ENCODE measurements at places on chromosomes 2 and 18.

- DNase-seq: no peak
Measured at GRCh38 chr2:88845772-88846661, 154.5 kb downstream of the RPIA start.

GRCh38 chr2:152347076-152347475 lies 12.1 kb downstream of the FMNL2 start:
- DNase-seq: no peak

DNA sequence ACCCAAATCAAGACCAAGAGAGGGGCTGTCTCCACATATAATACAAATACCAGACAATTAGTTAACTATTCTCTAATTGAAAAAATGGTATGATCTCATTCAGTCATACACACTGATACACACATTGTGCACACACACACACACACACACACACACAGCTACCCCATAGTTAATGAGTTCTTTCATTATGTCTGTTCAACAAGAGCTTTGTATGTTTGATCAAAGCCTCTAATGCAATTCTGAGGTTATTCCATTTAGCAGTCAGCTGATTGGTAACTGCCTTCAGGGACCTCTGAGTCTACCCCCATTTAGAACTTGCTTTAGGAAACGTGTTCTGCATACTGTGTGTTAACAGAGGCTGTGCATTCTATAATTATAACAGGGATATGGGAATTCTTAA lies 741.4 kb upstream of the LRRTM4 start:
- no peak for DNase-seq

DNA sequence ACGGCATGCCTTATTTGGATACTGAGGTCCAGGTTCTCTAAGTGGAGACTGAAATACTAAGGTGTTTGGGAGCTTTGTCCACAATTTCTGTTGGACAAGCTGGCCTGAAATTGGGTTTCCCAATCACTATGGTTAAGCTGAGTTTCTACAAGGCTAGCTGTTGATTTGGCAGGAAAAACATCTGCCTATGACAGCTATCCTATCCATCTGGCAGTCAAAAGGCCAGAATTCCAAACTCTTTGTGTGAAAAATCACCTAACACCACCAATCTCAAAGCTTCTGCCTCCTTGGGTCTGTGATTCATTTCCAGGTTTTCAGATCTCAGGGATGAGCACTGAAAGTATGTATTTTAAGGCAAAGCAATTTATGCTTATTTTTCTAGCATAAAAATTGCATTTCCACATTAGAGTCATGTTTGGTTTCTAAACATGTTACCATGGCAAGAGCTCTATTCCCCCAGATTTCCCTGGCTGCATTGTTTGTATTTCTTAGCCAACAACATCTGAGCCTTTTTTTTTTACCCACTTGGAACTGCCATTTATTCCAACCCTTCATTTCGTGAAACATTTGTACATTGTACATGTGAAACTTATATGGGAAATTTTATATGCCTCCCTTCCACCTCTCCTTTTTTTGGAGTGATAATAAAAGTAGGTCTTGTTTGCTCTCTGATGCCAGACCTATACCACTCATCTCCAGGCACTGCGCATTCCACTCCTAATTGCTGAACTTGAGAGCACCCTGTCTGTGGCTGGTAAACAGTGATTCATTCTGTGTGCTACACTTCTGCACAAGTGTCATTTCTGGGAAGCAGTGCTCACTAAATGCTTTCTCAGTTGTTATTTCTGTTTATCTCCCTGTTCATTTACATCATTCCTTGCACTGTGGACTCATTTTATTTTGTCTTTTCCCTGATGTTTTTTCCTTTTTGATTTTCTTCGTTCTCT lies 15.9 kb upstream of the CCDC85A start:
- DNase-seq: no peak

- no peak for DNase-seq
Measured at GRCh38 chr2:98140210-98140609, 53.2 kb downstream of the VWA3B start.

DNA sequence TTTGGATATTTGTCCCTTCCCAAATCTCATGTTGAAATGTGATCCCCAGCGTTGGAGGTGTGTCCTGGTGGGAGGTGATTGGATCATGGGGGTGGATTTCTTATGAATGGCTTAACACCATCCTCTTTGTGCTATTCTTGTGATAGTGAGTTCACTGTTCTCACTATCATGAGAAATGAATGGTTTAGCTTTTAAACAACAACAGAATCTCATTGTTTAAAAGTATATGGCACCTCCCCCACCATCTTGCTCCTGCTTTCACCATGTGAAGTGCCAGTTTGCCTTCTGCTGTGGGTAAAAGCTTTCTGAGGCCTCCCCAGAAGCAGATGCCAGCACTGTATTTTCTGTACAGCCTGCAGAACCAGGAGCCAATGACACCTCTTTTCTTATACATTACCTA lies 38.1 kb downstream of the KIAA1328 start:
- DNase-seq: no peak

DNA sequence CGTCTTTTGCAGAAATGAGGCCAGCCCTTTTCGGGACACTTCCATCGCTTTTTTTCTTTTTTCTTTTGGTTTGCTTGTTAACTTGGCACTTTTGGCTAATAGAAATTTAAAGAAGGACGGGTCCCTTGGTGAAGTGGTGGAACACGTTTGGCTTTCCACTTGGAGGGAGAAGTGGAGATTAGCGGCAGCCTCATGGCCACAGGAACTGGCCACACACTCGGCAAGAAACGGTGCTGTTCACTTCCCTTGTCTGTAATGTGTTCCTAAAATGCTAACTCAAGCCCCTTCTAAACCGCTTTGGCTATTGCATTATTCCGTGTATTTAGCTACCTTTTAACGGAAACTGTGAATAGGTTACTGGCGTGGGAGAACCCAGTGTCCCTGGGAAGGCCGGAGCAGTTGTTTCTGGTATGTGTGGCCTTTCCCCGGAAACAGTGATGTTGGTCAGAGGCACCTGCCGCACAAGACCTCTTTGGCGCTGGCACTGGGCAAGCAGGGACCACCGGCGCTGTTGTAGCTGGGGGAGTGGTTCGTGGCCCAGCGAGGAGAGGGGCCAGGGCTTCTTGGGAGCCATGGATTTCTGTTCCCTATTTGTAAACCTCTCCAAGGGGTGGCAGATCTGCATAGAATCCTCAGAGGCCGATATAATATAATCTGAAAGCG lies 981 bp downstream of the RAMP1 start:
- DNase-seq: no peak
